Activated T-cell treated with anti-CD3 and anti-CD28 coated beads, Interleukin-2, amount 50 U/mL, for 24 hours (primary cell): ENCODE measurements at places on chromosomes 1 and 21.

GRCh38 chr1:23924601-23925000, 11.4 kb upstream of the CNR2 start:
- DNase-seq: no peak

DNA sequence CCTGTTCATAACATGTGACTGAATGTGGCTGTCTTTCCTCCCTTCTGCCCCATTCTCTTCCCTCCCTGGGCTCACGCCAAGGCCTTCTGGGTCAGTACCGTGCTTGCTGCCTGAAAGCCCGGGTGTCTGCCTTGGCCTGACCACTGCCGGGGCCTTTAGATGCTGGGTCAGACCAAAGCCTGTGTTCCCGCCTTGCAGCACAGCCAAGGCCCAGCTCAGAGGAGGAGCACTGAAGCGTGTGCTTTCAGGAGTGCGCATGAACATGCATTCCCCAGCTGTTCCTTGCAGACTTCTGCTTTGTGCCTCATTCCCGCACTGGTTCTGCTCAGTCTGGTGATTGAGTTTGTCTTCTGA, 27.0 kb upstream of the SARS1 start:
- DNase-seq: no peak

GRCh38 chr1:113088972-113089371, 16.0 kb downstream of the LRIG2 start:
- no peak for DNase-seq

- peak; percentile 78 for DNase-seq
Observed at GRCh38 chr1:228378090-228378872, 28.4 kb downstream of the TRIM11 start.

GRCh38 chr1:154352581-154353459, 27.5 kb downstream of the ATP8B2 start:
- DNase-seq: peak; percentile 61

- no peak for DNase-seq
Observed at GRCh38 chr21:43854773-43855633, 10.0 kb upstream of the AGPAT3 start.

DNA sequence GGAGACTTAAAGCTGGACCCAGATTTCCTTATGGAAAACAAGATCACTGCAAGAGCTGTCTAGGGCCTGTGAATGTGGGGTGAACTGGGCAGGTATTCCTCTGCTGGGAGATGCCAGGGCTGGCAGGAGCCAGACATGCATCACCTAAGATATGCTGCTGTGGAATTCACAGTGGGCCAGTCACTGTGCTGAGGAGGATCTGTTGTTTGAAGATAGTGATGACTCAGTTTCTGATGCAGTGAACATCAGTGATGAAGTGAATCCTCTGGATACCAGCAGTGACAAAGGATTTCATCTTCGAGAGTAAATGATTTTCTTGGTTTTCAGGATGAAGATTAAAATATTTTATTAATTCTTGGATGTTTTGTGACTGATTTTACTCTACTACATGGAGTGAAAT, 29.9 kb upstream of the CAMSAP2 start:
- no peak for DNase-seq

DNA sequence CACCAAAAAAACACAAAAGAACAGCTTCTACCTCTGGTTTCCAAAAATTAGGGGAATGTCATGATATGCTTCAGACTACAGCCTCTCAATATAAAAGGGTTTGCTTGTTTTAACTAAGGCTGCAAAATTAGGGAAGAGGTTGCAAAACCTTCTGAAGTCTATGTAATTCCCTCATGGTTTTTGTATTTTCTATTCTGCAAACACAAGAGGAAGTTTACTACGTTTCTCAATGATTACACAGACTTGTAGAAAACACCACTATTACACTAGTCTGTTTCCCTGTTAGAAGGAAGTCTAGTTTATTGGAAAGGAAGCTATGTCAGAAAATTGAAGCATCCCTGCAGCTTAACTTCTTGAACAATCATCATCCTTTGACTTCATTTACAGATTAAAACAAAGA, 229.7 kb upstream of the FMN2 start:
- DNase-seq: no peak

GRCh38 chr1:162206749-162207635, 137.5 kb downstream of the NOS1AP start:
- DNase-seq: no peak

DNA sequence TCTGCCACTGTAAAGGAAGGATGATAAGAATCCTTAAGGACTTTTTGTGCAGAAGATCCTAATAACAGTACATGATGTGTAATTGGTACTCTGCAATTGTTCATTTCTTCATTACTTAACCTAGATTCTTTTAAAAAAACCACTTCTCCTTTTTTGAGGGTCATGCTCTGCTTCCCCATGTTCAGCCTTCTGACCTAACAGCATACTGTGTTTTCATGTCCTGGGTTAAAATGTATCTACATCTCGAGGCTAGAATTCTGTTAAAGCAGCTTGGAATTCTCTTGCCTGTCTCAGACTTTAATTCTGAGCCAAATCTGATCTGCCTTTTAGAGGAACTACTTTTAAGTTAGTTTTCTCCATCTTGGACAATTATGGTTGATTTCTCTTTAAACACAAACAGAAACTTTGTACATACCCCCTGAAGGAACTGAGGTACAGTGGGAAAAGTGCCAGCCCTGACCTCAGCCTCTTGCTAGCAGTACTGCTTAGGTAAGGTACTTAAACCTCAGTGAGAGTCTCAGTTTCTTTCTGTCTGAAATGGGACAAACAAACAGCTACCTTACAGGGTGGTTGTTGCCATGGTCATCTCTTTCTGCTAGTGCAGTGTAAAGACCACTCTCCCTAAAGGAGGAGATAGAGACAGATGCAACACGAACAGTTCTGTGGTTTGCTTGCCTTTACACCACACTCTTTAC, 103.2 kb upstream of the DYNLT5 start:
- no peak for DNase-seq

GRCh38 chr1:193437785-193438184, 251.4 kb upstream of the B3GALT2 start:
- DNase-seq: no peak

DNA sequence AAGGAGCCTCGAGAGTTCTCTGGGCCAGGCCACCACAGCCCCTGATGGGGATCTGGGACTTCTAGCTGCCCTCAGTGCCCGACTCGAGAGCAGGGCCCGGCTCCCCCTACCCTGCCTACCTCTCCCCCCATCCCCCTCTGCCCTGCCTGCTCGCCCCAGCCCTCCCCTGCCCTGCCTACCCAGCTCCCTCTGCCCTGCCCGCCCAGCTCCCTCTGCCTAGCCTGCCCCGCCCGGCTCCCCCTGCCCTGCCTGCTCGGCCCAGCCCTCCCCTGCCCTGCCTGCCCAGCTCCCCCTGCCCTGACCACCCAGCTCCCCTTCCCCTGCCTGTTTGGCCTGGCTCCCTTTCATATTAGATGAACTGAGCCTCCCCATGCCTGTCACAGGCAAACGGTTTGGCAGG, 117.4 kb upstream of the TMEM51 start:
- no peak for DNase-seq

DNA sequence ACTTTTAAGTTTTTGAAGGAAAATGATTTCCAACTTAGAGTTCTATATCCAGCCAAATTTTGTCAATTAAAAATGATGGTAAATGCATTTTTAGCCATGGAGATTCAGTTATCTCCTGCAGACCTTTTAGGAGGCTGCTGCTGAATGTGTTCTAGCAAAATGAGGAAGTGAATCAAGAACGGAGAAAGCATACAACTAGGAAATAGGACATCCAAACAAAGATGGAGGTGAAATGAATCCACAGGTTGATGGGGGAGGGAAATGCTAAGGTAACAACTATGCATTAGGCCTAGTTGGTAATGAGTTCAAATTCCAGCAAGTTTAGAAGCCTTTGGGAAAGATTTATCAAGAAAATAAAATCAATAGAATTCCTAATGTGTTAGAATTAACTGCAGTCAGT, 80.5 kb downstream of the FNBP1L start:
- no peak for DNase-seq

GRCh38 chr1:153985941-153986761, at the start of gene RAB13:
Gene RAB13, minus strand, starts transcription at chr1:153986339. Its CDS starts 103 bp downstream, at chr1:153986236.
- no peak for DNase-seq

DNA sequence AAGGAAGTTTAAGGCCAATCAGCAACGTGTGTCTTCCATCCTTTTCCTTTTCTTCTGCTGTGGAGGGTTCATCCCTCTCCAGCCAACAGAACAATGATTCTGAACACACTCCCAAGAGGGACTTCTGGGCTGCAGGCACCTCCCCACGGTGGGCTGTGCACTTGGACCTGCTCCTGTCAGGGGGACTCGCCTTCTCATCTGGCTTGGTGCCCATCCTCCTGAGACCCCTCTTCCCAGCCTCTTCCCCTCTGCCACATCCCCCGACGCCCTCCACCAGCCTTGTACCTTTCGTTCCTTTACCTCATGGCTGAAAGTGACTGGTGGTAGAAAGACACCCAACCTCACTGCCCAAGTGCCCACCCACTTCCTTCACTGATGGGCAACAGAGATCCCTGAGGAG, 26.0 kb upstream of the SLAMF9 start:
- no peak for DNase-seq

- peak; percentile 18 for DNase-seq
Observed at GRCh38 chr1:226976276-226976977, 36.3 kb downstream of the COQ8A start.

- DNase-seq: no peak
Observed at GRCh38 chr21:33171616-33172169, 58.0 kb upstream of the IFNAR2 start.

GRCh38 chr1:33086384-33086850, 5.5 kb downstream of the AZIN2 start:
- DNase-seq: peak; percentile 57

GRCh38 chr1:25731148-25731547, 68.8 kb upstream of the SELENON start:
- no peak for DNase-seq

DNA sequence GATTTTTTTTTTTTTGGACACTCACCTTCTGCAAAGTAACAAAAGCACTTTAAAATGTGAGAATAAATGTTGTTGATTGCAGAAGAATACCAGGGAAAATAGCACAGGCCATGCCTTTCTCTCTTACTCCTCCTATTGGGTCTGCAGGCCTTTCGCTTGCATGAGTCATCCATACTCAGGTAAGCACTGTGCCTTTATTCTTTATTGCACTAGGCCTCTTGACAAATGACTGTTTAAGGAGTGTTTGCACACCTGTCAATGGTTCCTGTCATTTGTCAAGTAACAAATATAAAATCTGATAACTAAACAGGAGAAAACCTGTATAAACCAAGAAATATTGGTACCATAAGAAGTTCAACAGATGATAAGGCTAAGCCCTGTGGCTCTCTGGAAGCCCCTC, 106.5 kb downstream of the RGS7 start:
- no peak for DNase-seq

GRCh38 chr1:156796340-156797097, 20.1 kb downstream of the SH2D2A start:
- DNase-seq: no peak

GRCh38 chr1:3821004-3821403, 24.7 kb upstream of the LRRC47 start:
- DNase-seq: no peak

- peak; percentile 36 for DNase-seq
Observed at GRCh38 chr1:67700692-67701410, 15.8 kb downstream of the GADD45A start.

GRCh38 chr1:171805395-171806115, 24.1 kb downstream of the METTL13 start:
- no peak for DNase-seq

DNA sequence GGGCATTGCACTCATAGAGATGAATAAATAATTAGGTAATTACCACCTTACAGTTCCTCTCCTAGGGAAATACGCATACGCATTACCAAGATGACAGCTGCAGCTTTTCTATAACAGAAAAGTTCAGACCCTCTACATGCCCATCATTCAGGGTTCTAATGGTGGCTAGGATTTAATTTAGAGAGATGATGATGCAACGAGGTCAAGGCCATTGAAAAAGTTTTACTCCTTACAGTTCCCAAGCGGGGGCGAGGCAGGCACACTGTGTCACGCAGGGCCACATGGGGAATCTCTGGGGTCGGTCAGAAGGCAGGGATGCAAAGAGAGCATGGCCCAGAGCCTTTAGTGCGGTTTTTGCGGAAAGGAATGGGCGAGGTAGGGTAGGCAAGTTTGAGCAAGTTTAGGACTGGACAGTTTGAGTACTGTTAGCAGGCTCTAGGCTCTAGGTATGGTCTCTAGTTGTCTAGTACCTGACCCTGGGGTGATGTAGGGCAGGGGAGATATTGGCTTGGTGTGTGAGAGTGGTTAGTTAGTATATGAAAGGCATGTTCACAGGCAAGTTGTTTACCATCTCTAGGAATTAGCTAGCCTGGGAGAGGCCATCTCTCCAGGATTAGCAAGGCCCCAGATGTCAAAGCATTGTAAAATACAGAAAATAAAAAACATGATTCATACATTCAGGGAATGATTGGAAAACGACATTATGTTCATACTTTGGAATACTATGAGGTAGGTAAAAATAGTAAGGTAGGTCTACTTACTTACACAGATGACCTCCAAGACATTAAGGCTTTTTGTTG, 29.6 kb upstream of the ID3 start:
- DNase-seq: no peak

GRCh38 chr1:23202263-23202749, 15.0 kb downstream of the HTR1D start:
- DNase-seq: no peak

GRCh38 chr1:45012639-45013278, 705 bp downstream of the UROD start:
- DNase-seq: peak; percentile 66

DNA sequence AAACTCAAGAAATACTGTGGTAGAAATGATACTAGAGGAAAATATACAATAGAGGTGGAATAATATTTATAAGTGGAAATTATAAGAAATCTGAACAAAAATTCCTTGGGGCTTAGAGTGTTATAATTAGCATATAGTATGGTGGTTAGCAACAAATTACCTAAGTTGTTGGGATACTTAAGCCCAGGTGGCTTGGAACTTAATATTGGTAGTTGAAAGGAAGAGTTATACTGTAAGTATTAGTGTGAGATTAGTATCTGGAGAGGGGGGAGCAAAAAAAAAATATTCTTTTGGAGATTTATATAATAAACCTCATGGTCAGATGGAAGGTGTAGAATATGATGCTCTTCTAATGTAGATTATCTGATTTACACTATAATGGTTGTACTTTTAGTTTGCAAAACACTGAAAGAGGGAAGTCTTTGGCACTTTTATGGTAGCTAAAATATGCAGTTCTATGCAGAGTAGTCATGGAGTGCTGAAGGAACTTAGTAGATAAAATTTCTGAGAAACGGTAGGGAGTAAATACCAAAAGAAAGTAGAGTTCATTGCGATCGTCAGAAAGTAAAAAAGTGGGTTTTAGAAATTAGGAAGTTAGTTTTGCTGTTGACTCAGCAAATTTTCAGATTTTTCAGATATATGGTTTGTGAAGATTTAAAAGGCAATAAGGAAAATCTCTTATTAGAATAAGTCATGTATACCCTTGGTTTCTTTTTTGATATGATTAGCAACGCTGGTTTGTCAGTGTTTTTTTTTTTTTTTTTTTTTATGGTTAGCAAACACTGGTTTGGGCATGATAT, 45.7 kb downstream of the MTF2 start:
- no peak for DNase-seq

DNA sequence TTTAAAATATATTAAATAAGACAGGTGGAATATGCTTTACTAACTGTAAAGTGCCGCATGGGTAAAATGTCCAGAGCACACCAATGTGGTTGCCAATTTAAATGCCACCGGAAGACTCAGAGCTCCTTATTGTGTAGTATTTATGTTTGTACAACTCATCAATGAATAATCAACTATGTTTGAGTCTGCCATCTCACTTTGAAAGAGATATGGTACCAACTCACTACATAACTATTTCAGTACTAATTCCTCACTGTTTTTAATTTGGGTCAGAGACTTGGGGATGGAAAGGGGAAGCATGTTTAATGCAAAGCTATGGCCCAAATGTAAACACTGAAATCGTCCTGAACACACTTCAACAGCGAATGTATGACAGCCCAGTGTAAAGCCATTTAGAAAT, 144.8 kb downstream of the NR5A2 start:
- no peak for DNase-seq
